ENCODE measurements at places on chromosomes 12 and 14.

GRCh38 chr12:81726634-81727033, 32.5 kb downstream of the PPFIA2 start:
- no peak for DNase-seq

DNA sequence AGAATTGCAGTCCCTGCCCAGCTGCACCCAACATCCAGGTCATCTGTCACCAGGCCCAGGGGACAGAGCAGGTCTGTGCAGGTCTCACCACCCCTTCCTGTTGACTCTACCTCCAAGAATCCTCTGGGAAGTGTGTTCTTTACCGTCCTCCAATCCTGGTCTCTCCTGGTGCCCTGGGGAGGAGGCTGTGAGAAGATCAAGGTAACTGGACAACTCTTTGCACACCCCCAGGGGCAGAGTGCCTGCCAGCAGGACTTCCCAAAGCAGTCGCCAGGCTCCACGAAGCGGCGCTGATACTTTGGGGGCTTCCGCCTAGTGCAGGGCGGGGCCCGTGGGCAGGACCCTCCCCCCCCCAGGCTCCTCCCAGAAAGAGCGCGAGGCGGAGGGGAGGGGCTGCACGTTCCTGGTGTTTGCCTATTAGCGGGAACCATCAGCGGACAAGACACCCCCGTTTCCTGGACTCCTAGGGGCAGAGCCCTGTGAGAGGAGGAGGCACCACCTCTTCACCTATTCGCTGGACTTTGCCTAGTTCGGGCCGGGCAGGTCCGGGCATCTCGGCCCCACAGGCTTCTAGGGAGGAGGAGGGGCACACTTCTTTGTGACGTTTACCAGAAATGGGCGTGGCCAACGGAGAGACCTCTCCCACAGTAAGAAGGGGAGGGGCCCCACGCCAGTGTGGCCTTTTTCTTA, 918.0 kb downstream of the AACS start:
- DNase-seq, result peak; percentile 93

DNA sequence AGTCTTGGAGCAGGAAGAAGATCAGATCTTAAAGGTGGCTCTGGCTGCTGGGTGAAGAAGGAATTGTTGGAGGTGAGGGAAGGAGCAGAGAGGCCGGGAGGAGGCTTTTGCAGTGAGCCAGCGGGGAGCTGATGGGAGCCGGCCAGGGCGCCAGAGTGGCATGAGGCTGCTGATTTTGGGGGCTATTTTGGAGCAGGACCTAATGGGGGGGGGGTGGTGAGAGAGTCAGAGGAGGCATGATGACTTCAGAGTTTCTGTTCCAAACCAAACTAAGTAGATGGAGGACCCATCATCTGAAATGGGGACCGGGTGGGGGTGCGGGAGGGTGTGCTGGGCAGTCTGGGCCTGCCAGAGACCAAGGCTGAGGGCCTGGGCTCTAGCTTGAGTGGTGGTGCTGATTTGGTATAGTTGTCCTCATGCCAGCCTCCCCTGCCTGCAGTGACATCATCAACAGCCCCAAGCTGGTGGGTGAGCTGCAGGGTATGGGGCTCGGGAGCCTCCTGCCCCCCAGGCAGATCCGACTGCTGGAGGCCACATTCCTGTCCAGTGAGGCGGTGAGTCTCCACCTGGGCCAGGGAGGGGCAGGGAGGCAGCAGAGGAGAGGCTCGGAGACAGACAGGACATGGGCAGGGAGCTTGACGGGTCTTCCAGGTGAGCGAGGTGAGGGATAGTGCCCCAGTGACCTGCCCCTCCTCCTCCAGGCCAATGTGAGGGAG, 6.2 kb downstream of the TNFAIP2 start:
- DNase-seq, result no peak

DNA sequence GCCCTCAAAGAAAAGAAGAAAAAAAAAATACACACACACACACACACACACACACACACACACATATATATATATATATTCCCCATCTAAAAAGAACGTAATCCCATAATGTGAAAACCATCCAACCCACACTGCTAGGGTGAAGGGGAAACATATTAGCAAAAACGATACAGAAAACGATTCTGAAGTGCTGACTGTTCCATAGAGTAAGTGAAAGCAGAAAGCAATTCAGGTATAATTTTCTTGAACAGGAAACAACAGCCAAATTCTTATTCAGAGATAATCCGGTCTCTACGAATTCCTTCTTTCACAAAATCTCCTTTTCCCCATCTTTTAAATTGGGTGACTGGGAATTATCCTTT, 393.5 kb downstream of the NOVA1 start:
- no peak for DNase-seq

GRCh38 chr12:114990381-114990780, 306.4 kb upstream of the TBX3 start:
- DNase-seq, result no peak

- DNase-seq, result no peak
Observed at GRCh38 chr14:96178461-96179321, 25.9 kb upstream of the BDKRB2 start.

DNA sequence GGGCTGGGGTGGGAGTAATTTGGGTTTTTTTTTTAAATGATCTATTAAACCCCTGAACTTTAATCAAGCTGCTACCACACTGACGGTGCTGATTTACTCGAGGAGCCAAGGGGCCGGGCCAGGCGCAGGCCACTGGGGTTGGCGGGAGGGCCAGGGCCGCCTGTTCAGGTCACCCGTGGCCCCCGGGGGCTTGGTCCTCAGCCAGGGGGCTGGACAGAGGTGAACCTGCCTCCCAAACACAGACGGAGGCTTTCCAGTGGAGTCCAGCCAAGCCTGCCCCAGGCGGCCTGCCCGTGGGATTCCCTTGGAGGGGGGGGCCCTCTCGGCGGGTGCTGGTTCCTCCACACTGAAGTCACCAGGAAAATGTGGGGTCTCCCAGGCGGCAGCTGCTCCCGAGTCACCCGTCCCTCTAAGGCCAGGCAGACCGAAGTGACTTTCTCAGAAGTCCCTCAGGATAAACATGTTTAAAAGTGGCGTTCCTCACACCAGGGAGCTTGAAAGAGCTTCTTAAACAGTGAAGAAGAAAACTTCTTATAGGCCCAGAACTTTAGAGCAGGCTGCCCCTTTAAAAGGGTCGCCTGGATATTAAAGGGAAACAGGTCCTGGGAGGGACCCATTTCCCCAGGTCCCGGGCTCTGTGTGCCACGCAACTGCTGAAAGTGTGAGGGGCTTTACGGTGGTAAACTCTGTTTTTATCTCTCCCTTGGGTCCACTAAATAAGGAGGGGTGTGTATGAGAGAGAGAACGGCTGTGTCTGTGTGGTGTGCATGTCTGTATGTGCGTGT, 167.2 kb upstream of the GSC start:
- DNase-seq, result peak; percentile 67

GRCh38 chr12:6700646-6701051, at the start of gene PIANP:
PIANP (minus strand) TSS chr12:6700815; CDS start chr12:6698061, 2,754 bp downstream.
- DNase-seq, result peak; percentile 75

DNA sequence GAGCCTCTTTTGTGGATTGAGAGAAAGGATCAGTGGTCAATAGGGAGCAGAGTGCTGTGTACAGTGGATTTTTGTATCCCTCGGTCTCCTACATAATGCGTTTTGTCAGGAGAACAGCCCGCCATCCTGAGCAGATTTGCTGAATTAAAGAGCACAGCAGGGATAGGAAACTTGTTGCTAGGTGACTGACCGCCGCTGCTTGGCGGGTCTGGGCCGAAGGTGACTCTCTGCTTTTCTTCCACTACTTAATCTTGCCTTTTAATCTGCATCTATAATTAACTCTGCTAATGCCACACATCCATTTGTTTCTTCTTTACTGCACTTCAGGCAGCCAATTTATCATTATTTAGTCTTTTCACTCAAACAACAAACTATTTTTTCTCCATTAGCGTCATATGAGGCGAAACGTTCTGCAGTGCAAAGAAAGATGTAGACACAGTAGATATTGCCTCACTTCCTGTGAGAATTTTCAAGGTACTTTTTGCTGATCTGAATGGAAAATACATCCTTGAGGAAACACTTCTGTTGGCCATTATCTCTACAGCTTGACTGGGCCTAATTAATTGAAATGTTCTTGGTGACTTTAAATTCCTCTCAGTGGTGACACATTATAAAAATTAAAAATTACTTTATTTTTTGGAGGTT, 108.0 kb downstream of the PPM1A start:
- no peak for DNase-seq

DNA sequence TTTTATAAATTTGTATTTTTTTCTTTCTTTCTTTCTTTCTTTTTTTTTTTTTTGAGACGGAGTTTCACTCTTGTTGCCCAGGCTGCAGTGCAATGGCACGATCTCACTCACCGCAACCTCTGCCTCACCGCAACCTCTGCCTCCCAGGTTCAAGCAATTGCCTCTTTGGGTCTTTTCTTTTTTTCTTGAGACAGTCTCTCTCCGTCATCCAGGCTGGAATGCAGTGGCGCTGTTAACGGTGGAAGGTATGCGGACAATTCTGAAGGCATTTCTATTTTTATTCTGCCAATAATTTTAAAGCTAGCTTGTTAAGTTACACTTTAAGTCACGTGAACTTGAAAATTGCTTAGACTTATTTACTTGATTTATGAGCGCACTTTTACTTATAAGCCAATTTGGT, 8.8 kb upstream of the PHC1 start:
- DNase-seq, result no peak

DNA sequence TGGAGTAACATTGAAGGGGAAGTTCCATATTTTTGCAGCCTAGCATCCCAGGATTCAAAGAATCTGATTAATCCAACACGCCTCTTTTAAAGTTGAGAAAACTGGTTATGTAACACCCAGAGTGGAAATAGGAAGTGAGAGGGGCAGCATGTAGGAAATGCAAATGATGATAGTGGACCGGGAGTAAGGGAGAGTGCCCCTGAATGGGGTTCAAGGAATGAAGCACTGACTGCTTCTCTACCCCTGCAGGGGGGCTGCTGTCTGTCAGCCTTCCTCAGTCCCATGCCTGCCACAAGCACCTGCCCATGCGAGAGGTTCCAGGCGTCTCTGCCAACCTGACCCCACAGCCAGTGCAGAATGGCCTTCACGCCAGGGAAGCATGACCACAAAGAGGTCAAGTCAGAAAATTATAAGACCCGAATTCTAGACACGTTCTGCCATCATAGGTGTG, 126.5 kb upstream of the CCND2 start:
- no peak for DNase-seq

DNA sequence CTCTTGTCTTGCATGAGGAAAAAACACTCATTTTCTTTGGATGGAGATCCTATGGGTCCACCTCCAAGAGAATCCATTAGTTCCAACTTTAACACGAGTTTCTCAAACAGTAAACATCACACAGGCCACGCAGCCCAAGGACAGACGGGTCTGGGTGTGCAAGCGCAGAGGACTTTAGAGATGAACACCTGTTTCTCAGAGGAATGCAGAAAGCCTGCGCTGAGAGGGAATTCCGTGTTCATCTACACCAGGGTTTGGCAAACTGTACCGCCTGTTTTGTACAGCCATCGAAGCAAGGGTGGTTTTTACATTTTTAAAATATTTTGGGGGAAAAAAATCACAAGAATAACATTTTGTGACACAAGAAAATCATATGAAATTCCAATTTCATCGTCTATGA, 79.4 kb downstream of the RBM19 start:
- DNase-seq, result no peak
